ENCODE measurements at places on chromosomes 3 and 15.

GRCh38 chr15:68699881-68700454, 120.7 kb downstream of the ANP32A start:
- DNase-seq: peak; percentile 38

DNA sequence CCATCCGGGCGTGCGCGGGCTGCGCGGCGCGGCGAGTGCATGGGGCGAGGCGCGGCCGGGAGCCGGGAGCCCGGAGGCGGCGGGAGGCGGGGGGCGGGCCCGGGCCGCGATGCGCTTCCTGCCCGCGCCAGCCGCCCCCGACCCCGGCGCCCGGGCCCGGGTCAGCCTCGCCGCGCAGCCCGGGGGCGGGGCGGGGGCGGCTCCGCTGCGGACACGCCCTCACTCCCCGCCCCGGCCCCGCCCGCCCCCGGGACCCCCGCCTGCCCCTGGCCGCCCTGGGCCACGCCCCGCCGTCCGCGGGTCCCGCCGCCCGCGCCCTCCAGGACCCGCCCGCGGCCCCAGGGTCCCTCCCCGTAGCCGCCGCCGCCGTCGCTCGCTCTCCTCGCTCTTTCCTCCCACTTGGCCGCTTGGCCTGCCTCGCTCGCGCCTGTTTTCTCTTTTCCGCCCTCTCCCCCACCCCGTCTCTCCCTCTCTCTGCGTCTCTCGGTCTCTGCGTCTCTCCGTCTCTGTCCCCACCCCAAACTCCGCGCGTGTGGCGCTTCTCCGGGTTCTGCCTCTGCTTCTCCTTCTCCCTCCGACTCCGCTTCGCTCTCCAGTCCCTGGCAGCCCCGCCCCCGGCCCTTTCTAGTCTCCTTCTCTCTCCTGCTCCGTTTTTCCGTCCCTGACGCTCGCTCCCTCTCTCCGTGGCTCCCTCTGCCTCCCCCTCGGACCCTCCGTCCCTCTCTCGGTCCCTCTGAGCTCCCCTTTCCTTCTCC, at the start of gene PLXND1:
TSS of gene PLXND1 (minus strand) at position 41 of the 755 bp plus-strand sequence. CDS start at position 4, 37 bp downstream.
- peak; percentile 86 for DNase-seq

- DNase-seq: no peak
Measured at GRCh38 chr3:29317659-29318173, 36.8 kb downstream of the RBMS3 start.

DNA sequence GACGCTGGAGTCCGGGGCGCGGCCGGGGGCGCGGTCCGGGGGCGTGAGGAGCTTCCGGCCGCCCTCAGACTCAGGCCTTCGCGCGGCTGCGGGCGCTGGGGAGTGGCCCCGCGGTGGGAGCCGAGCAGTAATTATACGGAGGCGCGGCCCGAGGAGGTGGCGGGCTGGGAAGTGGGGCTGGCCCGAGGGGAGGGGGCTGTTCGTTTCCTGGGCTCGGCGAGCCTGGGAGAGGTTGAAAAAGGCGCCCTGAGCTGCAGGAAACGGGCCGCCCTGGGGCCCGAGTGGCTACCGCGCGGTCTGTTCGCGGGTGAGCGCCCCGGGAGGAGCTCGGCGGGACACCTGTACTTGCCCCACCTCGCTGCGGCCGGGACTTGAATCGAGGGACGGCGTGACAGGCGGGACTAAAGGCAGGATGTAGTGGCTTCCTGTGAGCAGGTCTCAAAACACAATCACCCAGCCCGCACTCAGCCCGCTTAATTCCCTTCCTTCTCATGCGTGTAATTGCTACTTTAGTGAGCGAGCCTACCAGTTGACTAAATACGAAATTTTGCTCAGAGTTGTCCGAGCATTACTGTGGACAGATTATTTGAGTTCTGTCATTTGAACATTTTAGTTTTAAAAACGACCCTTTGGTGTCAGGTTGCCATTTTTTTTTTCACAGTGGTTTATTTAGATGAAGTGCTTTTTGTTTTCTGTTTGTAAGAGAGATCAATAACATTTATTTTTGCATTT, 860 bp downstream of the RASA2 start:
- peak; percentile 71 for DNase-seq

GRCh38 chr15:53549697-53550305, 209.7 kb downstream of the WDR72 start:
- DNase-seq: no peak

GRCh38 chr15:72940229-72940622, 112.0 kb upstream of the NEO1 start:
- DNase-seq: no peak

- DNase-seq: no peak
Measured at GRCh38 chr3:72261566-72262564, 476.9 kb upstream of the PROK2 start.

DNA sequence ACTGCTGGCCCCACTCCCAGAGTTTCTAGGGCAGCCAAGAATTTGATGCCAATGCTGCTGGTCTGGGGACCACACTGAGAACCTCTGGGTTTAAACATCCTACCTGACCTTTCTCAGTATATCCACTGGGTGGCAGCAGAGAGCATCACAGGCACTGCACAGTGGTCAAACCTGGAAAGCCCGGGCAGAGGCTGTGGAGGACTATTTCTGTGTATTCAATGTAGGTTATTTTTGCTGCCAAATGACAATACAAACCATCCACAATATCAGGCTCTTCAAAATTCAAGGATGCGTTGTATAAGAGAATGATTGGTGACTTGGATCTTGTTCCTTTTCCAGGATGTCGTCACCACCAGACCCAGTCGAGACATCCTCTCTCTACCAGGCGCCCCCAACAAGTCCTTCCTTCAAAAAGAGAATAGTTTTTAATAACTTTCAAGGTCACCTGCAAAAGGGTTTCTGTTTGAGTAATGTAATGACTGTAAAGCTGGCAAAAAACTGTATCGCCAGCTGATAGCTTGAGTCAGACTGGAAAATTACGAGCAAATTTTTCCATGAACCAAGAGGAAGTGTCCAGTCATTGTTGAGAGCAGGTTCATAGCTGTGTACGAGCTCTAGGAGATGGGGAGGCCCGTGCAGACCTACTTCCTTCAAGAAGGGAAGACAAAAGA, 30.5 kb upstream of the MYZAP start:
- peak; percentile 74 for DNase-seq

DNA sequence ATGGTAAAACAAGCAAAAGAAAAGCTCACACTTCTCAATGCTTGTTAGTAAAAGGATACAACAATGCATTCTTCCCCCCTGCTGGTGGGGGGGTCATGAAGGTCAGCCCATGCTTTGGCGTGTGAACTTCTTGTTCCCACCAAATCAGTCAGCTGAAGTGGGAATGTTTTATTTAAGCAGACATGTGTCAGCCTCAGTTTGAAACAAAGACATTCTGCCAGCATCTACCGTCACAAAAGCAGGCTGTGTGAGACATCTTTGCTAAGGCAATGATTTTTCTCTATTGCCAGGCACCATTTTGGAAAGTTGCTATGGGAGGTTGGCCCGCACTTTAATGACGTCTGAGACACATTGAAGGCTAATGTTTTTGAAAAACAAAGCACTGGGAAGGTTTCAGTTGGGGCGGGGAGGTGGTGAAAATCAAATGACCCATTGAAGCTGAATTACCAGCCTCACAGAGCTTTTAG, 206.6 kb downstream of the TLE3 start:
- no peak for DNase-seq

GRCh38 chr3:104392327-104392726, 974.4 kb upstream of the ALCAM start:
- no peak for DNase-seq

DNA sequence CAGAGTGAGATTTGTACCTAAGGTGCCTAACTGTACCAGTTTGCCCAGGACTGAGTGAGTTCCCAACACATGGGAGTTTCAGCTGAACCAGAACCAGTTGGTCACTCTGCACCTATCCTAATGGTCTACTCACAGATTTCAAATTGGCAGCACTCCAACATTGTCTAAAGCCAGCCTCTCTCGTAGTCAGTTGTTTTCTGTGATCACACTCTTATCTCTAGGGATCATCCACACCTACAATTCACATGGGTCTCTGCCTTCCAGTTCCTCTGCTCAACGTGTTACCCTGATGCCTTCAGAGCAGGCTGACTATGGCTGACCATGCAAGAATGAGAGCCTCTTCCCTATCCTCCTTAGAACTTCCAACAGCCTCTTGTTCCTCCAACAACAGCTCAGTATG, 624.8 kb downstream of the NTRK3 start:
- no peak for DNase-seq

DNA sequence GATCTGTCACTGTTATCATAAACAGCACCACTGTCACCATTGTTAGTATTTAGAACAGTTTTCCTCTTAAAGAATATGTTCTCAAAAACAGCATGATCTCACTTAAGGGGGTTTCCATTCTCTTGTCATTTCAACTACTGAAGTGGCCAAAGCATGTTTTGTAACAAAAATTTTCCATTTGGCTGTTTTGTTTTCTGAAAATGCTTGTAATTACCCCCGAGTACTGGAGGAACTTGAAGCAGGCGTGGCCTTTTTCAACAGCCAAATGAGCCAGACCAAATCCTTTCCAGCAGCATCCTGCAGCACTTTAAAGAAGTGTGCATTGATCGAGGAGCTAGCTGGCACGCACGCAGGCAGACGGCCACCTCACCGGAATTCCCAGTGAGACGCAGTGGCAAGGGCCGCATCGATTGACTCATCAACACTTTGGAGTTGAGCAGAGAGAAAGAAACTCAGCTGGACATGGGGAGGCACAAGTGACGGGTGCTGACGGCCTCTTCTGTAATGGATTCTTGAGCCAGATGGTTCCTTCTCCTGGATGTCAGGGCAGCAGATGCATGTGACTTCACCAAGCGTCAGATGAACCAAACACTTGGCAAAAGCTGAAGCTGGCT, 234.3 kb upstream of the IGF1R start:
- peak; percentile 50 for DNase-seq

GRCh38 chr3:191412759-191413158, 48.2 kb upstream of the PYDC2 start:
- DNase-seq: no peak

GRCh38 chr15:26391567-26392194, 381.2 kb downstream of the GABRB3 start:
- DNase-seq: no peak

GRCh38 chr3:129022114-129023007, 21.3 kb downstream of the EFCC1 start:
- peak; percentile 79 for DNase-seq

DNA sequence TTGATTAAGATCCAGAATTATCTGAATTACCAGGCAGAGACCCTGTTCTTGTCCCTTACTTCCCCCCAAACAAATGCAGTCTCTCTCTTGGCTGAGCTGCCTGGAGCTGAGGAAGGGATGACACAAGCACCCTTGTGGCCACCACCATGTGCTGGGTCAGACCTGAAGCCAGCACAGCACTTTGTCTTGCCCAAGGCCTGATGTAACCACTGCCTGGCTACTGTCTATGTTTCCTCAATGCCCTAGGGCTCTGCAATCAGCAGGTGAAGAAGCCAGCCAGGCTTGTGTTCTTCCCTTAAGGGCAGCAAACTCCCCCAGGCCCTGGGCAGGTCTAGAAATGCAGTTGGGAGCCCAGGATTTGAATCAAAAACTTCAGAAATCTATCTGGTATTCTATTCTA, 15.8 kb upstream of the CASR start:
- no peak for DNase-seq

GRCh38 chr15:74540761-74541493, at the start of gene ARID3B:
ARID3B (plus strand) TSS chr15:74541220; CDS start chr15:74543937, 2,717 bp downstream.
- peak; percentile 99 for DNase-seq

DNA sequence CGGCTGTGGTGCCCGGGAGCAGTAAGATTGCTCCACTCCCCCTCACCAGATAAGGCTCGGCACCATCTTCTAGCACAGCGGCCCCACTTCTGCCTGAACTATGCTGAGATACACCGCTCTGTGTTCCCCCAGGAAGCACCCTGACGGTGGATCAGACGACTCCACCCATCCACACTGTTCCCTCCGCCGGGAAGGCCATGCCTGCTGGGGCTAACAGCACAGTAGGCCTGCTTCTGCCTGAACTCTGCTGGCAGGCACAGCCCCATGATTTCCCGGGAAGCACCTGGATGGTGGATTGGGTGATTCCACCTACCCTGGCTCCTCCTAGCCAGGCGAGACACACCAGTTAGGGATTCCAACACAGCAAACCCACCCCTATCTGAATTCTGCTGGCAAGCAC, 36.3 kb upstream of the PPM1L start:
- DNase-seq: no peak

DNA sequence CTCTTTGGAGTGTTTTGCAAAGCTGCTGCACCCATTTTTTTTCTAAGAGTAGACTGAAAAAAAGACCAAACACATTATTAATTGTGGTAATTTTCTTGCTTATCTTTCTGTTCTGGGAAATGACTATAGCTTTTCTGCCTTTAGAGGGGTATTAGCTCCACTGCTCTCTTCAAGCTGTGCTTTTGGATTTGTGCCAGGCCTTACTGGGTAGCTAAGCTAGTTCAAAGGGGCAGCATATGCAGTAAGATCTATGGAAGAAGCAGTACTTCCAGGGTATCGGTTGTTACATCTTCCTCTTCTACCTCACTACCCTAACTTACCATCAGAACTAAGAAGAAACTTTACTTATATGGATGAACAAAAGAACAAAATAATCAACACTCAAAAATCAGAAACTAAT, 28.7 kb upstream of the ARIH1 start:
- DNase-seq: no peak

GRCh38 chr3:169953462-169954141, 13.0 kb upstream of the SEC62 start:
- DNase-seq: no peak

GRCh38 chr3:53551324-53551723, 56.9 kb downstream of the CACNA1D start:
- no peak for DNase-seq
